ENCODE measurements at places on chromosomes 11 and 22.

DNA sequence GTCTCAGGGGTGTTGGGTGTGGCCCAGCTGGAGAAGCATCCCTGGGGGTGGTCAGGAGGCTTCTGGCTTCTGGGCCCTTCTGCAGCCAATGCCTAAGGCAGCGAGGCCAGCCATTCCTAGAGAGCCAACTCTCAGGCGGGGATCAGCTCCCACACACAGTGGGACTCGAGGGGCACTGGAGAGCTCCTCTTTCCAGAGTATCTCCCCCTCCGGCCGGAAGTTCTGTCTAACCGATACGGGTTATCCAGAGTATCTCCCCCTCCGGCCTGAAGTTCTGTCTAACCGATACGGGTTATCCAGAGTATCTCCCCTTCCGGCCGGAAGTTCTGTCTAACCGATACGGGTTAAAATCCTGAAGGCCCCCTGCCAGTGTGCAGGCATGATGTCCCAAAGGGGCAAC lies 71.2 kb upstream of the B3GAT1 start:
- DNase-seq, result no peak

GRCh38 chr11:130652671-130653335 lies 204.4 kb downstream of the ADAMTS15 start:
- no peak for DNase-seq

DNA sequence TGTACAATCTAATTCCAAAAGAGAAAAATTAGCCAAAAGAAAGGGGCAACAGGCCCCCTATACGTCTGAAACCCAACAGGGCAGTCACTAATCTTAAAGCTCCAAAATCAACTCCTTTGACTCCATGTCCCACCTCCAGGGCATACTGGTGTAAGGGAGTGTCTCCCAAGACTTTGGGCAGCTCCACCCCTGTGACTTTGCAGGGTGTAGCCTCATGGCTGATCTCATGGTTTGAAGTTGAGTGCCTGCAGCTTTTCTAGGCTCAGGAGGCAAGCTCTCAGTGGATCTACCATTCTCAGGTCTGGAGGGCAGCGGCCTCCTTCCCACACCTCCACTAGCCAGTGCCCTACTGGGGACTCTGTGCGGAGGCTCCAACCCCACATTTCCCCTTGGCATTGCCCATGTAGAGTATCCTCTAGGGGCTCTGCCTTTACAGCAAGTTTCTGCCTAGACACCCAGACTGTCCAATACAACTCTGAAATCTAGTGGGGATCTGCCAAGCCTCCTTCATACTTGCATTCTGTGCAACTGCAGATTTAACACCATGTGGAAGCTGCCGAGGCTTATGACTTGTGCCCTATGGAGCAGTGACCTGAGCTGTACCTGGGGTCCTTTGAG lies 94.5 kb downstream of the TRIM29 start:
- no peak for DNase-seq

DNA sequence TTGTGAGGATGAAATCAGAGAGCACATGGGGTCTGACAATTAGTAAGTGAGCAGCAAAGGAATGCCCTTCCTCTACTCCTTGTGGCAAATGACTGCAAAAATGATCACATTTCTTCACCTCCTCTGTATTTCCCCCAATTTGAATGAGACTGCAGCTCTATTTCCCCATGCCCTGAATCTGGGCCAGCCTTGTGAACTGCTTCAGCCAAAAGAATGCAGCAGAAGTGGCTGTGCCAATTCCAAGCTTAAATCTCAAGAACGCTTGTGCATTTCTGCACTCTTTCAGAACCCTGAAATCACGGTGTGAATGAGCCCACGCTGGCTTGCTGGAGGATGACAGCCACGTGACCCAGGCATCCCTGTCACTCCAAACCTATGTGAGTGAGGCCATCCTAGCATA lies 9.9 kb downstream of the SLC43A3 start:
- DNase-seq, result no peak

- DNase-seq, result no peak
Observed at GRCh38 chr11:91796999-91797398, 427.6 kb upstream of the FAT3 start.

GRCh38 chr11:97309291-97309690 lies 919.5 kb downstream of the JRKL start:
- DNase-seq, result no peak
